Activated CD8-positive, alpha-beta T cell treated with anti-CD3 and anti-CD28 coated beads for 36 hours (primary cell): ENCODE measurements at places on chromosomes 7 and 10.
A peak's percentile ranks its signal among the peaks of the same experiment; 100 is the strongest.

- DNase-seq, result no peak
Measured at GRCh38 chr10:3772361-3773171, 12.4 kb downstream of the KLF6 start.

DNA sequence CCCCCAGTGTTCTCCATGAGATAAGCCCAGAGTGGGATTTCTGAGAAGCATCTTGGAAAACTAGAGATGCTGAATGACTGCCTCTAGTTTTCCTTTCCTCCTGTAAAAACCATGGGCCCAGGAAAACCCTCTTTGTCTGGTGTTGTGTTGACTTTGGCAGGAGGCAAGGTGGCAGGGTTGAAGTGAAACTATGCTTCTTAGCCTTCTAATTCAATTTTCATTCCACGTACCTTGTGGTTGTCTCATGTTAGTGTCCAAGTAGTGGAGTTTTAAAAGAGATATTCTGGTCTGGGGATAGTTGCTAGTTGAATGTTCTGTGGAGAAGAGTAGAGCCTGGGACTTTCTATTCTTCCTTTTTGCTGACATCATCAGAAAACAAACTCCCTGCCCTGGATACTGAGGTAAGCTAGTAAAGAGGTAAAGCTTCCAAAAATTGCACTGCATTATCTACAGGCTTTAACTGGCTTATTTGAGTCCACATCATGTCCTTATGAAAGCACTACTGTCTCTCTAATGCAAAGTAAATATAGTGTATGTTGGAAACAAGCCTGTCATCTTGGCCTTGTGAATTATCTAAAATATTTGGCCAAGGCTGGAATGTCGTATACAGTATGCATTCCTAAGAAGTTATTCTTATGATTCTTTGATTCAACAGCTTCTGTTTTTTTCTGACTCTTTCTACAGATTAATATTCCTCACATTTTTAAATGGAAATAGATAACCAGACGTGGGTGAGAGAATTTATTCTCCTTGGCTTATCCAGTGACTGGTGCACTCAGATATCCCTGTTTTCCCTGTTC lies at the start of gene OR2F2:
Gene OR2F2, plus strand, starts transcription at position 708 of the 800 bp plus-strand sequence. Its CDS starts 0 bp downstream, at position 708.
- no peak for DNase-seq

- no peak for DNase-seq
Measured at GRCh38 chr10:124792998-124793352, 1.3 kb upstream of the EEF1AKMT2 start.

- DNase-seq, result no peak
Measured at GRCh38 chr7:36659172-36659516, 65.2 kb downstream of the AOAH start.

GRCh38 chr7:155587486-155587885 lies 41.1 kb upstream of the CNPY1 start:
- no peak for DNase-seq

DNA sequence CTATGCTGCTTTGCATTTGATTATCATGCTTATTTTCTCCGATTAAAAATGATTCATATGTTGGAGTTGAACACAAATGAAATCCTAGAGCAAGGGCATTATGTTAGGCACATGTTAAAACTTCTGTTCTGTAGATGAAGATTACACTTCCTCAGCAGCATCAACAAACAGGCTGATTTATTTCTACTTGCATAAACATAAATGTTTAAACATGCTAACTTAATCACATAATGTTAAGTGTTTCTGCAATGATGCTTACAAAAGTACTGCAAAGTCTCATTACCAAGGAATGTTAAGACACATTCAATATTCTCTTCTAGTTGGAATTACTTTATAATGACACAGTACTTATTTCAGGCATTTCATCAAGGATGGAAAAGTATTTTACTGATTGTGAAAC lies 770.8 kb downstream of the ANKRD7 start:
- DNase-seq, result no peak

- DNase-seq, result peak; percentile 58
Measured at GRCh38 chr7:142412551-142413193, 154.8 kb upstream of the PRSS58 start.

- no peak for DNase-seq
Measured at GRCh38 chr7:80542398-80542797, 30.5 kb upstream of the GNAT3 start.

DNA sequence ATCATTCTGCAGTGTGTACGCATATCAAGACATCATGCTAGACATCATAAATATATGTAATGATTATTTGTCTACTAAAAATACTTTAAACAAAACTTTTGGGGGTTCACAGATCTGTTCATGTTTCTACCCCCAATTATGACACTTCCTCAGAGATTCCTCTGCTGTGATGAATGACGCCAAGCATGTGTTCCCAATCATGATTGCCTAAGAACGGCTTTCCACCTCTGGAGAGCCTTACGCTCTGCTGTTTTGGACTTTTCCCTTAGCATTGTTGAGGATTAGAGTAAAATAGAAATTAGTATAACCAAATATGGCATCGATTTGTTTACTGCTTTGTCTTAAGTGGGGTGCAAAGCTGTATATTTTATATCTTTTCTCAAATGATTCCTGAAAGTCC lies 236.3 kb upstream of the IGFBP3 start:
- DNase-seq, result no peak

GRCh38 chr7:109335951-109336350 lies 766.3 kb downstream of the DNAJB9 start:
- no peak for DNase-seq

DNA sequence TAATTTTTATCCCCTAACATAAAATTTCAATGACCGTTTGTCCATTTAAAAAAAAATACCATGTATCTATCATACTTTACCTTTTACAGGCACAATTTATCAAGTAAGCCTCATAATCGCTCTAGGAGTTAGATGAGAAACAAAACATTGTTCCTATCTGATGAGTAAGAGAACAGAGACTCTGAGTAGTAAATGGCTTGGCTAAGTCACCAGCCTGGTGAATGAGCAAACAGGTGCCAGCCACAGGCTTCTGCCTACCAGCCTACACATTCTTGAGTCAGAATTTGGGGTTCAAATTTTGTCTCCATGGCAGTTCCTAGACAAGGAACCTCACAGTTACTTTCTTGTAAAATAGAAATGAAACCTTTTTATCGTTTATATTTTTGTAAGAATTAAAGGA lies 235.4 kb downstream of the HGF start:
- no peak for DNase-seq

GRCh38 chr7:152660021-152660420 lies 15.9 kb downstream of the XRCC2 start:
- DNase-seq, result no peak

DNA sequence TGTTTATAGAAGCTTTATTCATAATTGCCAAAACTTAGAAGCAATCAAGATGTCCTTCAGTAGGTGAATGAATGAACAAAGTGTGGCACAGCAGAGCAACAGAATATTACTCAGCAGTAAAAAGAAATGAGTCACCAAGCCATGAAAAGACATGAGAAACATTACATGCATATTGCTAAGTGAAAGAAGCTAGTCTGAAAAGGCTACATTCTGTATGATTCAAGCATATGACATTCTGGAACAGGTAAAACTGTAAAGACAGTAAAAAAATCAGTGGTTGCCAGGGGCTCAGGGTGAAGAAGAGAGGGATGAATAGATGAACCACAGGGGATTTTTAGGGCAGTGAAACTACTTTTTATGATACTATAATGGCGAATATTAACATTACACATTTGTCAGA lies 80.9 kb upstream of the APBB1IP start:
- no peak for DNase-seq

GRCh38 chr7:2321020-2321419 lies 6.8 kb upstream of the SNX8 start:
- DNase-seq, result no peak

DNA sequence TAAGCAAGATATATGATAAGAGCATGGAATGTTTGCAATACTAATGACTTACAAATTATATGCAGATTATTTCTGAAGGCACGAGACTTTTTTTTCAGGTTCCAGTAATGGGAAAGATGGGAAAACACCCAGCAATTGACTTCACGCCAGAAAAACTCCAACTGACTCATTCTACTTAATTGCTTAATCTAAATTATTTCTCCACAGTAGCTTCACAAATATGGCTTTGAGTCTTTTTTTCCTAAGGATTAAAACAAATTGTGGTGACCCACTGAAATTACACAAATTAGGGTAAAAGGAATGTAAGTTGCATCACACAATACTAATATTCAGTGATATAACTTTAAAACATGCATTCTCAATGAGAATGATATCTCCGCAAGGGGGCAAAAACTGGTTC lies 138.7 kb downstream of the GNAI1 start:
- no peak for DNase-seq

GRCh38 chr10:21505711-21506278 lies 19.7 kb downstream of the SKIDA1 start:
- no peak for DNase-seq

DNA sequence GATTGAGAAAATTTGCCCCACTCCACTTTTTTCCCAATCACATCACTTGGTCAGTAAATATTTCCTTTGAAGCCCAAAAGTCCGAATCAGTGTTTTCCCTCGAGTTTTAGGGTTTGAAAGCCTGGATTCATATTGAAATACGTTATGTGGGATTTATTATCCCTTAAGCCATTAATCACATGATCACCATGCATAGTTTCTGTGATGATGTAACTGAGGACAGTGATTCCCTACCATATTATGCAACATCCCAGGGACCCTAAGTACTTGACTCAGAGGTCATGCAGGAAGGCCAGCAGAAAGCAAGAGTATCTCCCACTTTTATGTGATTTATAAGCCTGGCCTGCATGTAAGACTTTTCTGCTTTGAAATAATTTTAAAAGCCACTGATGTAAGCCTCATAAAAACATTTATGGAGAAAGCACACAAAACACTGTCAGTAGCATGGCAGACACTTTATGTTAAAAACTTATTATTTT lies 630.6 kb upstream of the ZWINT start:
- DNase-seq, result no peak

DNA sequence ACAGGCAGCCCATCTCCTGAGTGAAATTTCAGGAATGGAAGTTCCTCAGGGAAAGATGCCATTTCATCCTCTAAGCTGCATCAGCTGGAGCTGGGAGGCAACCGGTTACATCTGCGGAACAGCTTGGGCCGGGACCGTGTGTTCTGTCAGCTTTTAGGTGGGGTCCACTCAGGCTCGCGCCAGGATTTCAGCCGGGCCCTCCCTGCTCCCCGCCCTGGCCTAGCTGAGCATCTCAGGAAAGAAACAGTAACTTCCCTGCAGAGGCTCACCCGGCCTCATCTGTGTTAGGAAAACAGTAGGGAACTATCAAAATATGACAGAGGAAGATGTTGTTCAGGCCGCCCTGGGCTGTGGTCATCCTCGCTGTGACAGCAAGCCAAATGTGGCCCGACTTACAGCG lies 110.4 kb downstream of the TRIL start:
- DNase-seq, result no peak

DNA sequence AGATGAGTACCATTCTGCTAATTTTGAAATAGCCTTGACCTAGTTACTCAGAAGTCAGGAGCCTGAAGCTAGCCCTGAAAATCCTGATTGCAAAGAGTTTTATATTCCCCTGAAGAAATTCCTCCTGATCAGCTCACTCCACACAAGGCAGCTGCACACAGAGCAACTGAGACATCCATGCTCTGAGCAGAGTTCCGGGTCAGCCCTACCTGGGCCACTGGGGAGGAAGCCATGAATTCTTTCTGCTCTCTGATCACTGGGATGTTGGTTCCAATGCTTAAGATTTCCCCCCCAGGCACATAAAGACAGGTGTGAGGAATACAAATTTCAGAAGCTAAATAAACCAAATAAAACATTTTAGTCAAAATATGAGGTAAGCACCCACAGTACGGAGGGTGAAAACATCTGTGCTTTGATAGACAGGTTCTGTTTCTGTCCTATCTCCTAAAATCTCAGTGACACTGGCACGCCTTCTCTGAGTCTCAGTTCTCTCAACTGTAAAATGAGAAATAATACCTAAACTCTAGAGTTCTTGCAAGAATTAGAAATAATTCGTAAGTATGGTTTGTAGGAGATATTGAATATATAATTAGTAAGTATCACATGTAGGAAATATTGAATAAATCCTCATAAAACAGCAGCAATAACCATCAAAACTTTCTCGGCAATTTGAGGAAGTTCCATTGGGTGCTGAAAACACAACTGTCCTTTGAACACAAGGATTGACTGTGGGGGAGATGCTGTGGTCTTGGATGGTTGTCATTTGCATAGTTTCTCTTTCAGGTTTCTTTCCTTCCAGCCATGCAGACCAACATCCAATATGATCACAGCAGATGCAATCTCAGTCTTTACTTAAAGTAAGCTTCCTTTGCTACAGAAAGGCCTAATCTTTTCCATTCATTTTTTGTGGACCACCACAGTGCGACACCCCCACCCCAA lies 133.0 kb upstream of the TNS3 start:
- DNase-seq, result no peak

DNA sequence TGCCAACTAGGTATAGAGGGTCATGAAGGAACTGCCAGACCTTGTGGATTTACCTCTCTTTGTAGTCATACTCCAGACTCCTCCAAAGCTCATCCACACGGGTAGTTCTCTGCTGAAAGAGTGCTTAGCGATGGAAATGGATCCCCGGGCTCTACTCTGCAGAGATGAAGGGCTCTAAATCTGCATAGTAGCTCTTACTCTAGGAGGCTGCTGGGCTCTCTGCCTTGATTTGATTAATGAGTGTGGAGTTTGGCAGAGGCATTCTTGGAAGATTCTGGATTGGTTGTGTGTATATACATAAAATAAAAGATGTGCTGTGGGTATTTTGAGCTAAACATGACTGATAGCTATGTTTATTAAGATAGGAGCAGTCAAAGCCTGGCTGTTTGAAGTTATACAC lies 21.3 kb upstream of the CPXM2 start:
- DNase-seq, result no peak

DNA sequence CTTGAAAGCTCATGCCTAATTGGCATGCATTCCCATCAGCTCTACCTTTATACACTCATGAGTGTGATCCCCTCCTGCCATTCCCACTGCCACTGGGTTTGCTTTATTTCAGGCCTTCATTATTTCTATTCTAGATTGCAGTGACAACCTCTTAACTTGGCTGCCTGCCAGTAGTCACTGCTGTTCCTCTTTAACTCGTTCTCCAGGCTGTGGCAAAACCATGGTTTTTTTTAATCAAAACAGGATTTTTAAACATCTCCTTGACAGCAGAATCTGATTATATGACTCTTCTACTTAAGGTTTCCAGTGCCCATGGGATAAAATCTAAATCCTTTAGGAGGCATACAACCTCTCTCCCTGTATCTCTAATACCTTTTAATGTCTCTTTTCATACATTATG lies 223.7 kb upstream of the PCDH15 start:
- DNase-seq, result no peak

GRCh38 chr7:127885843-127886242 lies 145.4 kb downstream of the LRRC4 start:
- DNase-seq, result no peak

DNA sequence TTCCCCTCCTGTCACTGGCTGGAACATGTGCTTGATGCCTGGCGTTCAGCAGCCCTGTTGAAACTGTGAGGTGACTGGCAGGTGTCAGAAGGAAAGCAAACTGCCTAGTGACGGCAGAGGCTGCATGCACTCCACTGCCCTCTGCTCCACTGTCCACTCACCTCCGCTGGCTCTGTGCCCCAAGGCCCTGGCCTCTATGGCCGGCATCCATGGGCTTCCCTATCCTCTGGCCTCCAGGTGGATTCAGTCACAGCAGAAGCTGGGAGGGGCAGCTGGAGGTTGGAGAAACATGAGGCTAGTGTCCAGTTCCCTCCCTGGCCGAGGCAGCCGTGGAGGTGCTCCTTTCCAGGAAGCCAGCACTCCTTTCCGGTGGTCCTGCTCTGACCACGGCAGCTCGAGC lies 31.2 kb upstream of the INSIG1 start:
- no peak for DNase-seq
